ENCODE measurements at places on chromosomes 7 and 10.

DNA sequence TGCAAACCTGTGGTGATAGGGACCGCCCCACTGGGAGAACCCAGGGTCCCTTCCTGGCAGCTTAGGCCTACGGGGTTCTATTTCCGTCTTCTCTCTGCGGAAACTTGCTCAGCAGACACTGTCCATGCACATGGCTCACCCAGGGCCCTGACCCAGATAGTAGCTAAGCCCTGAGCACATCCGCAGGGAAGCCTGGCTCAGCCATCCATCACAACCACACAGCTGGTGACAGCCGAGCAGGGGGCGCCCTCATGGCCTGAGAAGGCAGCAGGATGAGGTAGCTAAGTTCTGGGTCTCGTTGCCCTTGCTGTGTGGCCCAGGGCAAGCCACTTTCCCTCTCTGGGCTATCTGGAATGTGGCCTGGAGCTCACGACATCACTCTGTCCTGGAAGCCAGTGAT, 23.3 kb downstream of the NPTX2 start:
- DNase-seq, result no peak

DNA sequence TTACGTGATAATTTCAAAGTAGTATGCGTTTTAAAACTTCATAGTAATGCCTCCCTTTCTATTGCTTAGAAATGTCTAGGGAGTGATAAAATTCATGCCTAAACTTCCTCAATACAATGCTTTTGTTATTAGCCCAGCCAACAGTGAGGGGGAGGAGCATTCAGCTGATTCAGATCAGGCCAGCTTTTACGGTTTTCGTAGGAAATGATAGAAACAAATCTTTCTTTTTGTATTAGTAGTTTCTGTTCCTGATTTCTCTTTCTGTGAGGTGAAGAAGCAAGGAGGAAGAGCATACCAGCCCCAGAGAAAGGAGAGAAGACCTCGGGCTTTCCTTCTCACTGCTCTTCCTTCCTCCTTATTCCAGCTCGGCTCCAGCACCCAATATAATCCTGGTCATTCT, 35.2 kb upstream of the ITPRID1 start:
- no peak for DNase-seq

GRCh38 chr10:117096599-117097201, 41.4 kb downstream of the VAX1 start:
- DNase-seq, result no peak

DNA sequence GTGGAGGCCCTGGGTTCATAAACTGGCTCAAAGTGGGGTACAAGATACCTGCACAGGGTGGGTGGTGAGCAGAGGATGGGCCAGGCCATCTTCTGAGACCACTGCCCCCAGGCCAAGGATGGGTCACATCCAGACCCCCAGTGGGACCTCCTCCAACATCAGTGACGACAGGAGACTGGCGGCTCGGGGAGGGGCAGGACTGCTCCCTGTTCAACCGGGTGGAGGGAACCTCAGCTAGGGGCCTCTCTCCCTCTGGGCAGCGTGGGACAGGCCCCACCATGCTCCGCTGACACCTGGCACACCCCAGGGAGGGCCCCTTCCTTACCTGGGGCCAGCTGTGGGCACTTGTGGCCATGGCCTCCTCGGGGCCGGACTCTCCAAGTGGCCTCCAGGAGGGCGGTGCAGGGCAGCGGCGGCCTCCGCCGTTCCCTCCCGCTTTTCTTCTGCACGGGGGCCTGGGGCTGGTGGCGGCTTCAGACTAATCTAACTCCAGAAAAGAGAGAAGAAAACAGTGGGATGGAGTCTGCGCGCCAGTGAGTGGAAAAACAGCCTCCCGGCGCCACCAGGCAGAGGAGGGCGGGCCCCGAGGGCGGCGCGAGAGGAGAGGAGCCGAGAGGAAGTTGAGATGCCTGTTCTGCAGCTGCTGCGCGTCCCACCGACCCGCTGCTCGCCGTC, at the start of gene CALHM2:
Gene CALHM2 (minus strand): TSS at position 540 of the 675 bp plus-strand sequence. CDS start 2,429 bp downstream, outside the sequence.
- DNase-seq, result peak; percentile 88

- DNase-seq, result no peak
Observed at GRCh38 chr7:134480202-134480601, 21.3 kb upstream of the AKR1B1 start.

DNA sequence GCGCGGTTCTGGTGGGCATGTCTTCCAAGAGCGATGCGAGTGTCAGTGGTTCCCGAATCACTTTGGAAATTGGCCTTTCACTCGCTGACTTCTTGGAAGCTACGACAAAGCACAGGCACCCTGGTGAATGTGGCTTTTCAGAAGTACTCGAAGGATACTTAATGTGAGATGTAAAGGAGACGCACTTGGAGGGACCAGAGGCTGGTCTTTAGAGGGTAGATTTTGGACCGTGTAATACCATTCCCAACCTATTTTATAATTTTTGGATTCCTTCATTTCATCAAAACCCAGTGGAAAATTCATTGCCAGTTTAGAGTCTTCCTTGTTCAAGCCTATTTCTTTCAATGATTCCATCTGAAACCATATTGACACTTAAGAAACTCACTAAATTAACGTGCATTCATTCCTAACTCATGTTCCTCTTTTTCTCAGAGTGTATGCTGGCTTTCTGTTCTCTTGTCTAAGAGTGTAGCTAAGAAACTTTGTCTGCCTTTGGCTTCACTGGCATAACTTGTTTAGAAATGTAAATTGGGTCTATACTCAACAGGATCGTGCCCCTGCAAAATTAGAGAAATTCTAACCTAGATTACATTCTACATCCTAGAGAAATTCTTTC, 645 bp upstream of the COPG2 start:
- DNase-seq, result no peak

DNA sequence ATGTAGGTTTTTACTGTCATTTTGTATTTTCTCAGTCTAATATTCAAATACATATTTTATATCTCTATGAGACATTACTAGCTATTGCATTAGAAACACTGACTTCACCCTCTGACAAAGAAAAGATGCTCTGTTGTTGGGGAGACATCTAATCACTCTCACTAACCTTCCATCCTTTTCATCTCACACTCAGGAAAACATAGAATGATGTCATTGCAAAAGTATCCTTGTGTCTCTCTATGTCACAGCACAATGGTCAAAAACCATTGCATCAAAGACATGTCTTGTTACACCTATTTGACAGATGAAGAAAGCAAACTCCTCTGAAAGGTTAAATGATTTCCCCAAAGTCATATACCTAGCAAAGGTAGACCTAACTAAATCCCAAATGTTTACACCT, 231.3 kb upstream of the PTN start:
- DNase-seq, result no peak

DNA sequence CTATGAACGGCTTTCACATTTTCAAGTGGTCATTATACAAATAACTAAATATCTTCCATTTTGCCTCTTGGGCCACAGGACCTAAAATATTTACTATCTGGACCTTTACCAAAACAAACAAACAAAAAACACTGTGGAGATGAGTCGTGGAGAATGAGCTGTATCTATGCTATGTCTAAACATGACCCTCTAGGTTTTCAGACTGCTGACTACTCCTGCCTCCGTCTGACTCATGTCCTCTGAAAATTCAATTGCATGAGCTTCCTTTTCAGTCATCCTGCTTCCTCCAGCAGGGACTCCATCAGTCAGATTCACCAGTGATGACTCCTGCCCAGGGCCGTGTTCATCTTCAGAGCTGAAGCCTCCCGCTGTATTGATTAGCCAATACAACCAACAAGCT, 96.8 kb downstream of the COL28A1 start:
- DNase-seq, result no peak

DNA sequence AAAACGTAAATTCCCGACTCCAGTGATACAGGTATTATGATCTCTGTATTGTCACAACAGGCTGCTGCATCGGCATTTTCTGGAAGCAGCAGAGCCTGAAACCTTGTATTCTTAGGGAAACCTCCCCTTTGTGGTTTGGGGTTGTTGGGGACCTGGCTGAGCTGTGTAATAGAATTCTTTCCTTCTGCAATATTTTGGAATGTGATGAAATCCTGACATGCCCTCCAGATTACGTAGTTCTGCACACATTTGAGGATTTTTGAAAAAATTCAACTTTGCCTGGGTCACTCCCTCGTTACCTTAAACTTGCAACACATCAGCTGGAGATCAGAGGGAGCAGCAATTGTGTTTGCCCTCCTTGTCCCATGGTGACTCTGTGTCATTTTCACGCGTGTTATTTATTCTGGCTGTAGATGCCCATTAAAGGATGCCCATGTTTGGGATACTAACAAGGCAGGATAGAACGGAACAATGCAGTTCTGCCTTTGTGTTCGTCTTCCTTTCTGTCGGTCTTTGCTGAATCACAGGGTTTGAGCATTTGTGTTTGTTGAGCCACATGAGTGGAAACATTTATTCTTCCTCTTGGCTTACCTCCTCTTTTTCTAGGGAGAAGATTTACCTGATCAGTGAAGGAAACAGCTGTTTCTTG, 181.7 kb downstream of the TCF7L2 start:
- no peak for DNase-seq

DNA sequence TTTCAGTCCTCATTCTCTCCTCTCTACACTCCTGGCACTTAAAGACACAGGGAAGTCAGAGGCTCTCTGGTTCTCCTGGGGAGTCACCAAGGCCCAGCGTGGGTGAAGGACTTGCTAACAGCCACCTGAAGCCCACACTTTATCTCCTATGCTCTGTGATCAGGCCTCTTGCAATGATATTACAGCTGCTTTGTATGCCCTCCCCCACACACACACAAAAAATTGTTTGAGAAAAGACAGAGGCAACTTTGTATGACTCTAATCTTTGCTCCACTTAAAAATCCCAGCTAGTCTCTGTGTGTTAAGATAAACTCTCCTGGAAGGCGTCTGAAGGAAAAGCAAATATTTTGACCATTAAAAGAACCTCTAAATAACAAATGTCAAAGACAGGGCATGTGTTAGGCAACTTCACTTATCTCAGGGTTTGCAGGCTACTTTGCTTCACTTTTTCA, 507.2 kb downstream of the TNS3 start:
- DNase-seq, result no peak

GRCh38 chr7:146503844-146504243, 387.2 kb downstream of the CNTNAP2 start:
- no peak for DNase-seq

GRCh38 chr7:135853499-135853898, 104.9 kb upstream of the FAM180A start:
- DNase-seq, result no peak

DNA sequence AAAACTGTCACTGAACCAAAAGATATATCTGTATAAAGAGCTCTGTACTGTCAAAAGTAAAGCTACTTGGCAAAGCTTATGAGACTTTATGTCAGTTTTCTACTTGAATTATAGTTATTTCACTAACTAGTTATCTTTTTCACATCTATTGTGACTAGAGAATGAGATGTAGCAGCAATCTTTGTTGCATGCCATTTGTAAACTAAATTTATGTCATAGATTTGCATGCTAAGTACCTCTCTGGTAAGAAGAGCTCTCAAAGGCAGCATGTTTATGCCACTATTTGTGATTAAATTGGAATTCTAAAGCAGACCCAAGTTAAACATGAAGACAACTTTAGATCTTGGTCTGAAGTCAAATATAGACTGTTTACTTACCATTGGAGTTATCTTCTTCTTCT, 300.6 kb downstream of the CNTNAP2 start:
- DNase-seq, result no peak

GRCh38 chr7:99465421-99465768, 572 bp downstream of the ATP5MF start:
- DNase-seq, result no peak

DNA sequence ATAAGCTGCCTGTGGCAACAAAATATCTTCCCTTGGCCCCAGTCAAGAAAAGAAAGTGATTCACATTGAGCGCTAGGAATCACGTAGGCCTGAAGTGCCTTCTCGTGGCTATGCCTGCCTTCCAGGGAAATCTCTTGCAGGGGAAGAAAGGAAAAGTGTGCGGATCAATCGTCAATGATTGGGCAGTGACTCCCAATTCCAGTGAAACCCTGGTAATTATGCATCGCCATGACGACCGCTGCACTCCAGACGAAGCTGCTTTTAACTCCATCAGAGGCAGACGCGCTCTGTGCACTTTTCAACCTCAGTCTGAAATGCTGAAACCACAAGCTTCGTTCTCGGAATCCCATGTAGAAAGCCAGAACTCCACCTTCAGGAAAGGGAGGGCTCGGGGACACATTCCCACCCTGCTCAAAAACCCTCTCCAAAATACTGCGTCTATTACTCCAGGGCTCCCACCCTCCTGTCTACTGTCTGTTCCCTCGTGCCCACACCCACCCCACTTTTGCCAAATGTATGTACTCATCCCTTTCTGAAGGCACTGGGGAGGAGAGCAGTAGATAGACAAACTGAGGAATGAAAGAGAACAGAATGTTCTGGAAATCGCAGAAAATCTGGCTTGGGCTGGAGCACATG, 24.2 kb upstream of the PRKAG2 start:
- DNase-seq, result peak; percentile 63

DNA sequence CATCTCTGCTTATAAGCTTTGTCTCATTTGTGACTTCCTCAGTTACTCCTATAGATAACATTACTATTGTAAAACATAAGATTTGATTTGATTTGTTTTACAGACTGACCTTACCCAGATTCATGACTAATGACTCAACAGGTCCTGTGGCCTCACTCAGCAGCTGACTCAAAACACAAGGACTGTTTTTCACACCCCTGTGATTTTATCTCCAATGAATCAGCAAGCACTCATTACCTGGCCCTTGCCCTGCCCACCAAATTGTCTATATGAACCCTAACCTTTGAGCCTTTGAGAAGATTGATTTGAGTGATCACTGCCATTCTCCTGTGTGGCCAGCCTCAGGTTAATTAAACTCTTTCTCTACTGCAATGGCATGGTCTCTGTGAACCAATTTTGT, 1064.6 kb upstream of the LRRTM3 start:
- DNase-seq, result no peak

DNA sequence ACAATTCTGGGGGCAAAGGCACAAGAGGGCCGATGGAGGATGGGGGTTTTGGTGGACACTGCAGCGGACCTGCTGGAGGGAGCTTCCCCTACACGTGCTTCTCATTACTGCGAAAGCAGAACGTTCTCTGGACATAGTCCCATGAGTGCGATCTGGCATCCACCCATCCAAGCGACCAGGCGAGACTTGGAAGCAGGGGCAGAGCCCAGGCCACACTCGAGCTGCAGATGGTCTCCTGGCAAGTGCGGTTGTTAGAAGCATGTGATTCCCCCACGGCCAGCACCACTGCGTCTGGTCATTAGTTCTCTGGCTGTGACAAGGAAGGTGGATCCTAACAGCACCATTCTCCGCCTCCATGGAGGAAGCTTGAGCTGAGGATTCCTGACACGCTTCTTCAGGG, 118.4 kb upstream of the TCERG1L start:
- peak; percentile 33 for DNase-seq
